ACHN (cell line): ENCODE measurements at places on chromosomes 1 and 21.

- DNase-seq, result no peak
Measured at GRCh38 chr1:234730475-234730769, 120.4 kb upstream of the IRF2BP2 start.

GRCh38 chr1:99710994-99711393, 55.4 kb downstream of the FRRS1 start:
- no peak for DNase-seq

DNA sequence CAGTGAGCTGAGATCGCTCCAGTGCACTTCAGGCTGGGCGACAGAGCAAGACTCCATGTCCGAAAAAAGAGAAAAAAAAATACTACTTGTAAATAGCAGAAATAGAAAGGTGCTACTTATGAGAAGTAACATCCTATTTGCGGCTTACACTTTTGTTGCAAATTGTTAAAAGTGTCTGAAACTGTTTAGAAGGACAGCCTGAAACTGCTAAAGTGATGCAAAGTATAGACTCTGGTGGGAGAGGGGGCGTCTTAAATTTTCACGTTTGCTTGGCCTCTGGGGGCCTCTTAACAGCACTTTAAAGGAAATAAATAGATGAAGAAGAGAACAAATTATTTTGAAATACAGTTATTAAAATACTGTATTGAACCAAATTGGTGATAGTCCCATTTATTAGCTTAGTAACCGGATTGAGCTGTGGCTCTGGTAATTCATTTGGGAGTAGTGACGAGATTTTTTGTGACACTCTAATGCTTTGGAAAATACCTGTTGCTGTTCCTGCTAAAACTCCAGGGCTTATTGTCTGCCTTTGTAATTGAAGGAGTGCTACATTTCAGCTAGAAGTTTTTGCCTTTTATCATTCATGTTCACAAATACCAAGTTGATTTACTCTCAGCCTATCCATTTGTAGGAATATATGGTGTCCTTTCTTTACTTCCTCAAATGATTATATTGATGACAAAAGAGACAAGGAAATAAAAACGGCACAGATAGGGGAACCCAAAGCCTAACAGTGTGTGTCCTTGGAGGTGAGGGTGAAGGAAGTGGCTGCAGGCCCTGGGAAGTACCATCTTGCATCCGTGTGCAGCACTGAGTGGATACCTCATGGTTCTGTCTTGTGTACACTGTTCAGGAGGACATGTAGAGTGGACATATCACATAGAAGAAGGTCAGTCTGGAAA, 6.2 kb downstream of the PKNOX1 start:
- DNase-seq, result no peak

GRCh38 chr1:221877311-221877710, 135.4 kb upstream of the DUSP10 start:
- no peak for DNase-seq

DNA sequence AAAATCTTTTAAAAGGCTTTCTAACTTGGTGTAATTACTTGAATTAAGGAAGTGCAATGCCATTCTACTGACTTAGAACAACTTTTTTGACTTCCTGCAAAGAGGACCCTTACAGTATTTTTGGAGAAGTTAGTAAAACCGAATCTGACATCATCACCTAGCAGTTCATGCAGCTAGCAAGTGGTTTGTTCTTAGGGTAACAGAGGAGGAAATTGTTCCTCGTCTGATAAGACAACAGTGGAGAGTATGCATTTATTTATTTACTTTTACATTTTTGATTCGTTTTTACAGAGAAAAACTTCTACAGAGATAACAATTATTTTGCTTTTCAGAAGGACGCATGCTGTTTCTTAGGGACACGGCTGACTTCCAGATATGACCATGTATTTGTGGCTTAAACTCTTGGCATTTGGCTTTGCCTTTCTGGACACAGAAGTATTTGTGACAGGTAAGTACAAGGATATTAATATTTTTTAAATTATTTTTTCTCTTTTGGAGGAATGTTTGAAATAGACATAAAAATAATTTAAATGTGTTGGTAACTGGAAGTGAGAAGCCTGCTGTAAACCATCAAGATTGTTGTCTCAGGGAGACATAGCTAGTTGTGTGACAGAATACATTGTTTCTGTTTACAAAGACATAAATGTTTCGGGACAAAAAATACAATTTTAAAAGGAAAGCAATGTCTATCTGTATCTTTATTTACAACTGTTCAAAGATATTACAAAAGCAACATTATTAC, at the start of gene PTPRC:
Gene PTPRC, plus strand, starts transcription at position 147 of the 742 bp plus-strand sequence. Its CDS starts 229 bp downstream, at position 376.
- DNase-seq, result no peak

GRCh38 chr1:246579818-246580217, 13.6 kb downstream of the CNST start:
- DNase-seq, result no peak

DNA sequence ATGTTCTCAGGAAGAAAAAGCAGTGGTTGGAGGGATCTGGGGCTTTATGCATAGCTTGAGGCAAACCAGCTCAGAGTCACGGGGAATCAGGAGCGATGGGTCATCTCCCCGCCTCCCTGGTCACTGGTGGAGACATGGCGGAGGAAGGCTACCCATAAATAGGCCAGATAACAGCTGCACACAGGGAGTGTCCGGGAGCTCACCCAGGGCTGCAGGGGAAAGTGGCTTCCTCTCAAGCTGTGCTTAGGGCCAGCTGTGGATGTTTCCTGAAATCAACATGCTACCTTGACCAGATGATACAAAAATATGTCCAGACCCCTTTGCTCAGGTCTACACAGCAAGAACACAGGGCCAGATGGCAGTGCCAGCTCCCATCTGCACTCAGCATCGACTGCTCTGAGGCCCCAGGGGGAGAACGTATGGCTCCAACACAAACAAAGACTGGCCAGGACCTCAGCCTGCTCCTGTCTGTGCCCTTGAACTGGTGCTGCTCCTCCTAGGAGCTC, 27.1 kb upstream of the RERE start:
- DNase-seq, result no peak

- no peak for DNase-seq
Measured at GRCh38 chr1:170096806-170097340, 22.4 kb upstream of the KIFAP3 start.

DNA sequence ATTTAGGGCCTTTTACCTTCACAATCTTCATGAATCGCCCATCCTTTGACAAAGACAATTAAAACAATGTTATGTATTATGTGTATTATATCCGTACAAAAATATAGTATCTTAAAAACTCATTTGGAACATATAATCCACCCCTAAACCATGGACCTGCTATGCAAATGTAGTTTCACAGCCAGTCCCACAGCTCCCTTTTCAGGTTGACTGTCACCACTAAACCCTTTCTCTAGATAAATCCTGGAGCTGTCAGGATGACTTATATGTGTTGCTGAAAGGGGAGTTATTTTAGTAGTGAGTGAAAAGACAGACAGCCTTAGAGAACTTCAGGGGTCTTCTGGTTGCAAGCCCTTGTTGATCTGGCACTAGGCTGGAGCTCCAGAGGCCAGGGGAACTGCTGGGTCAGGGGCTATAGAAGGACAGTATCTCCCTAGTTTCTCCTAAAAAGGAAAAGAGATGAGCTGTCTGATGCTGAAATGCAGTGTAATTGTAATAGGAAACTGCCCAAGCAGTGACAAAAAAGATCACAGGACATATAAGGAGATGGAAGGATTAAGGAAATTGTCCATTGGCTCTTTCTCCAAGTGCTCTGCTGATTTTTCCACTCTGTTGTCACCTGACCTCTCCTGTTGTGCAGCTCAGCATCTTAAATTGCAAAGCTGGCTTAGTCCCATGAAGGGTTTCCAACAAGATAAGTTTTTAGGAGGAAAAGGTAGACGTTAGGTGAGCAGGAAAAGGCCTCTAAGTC, 127.7 kb downstream of the S1PR1 start:
- no peak for DNase-seq

DNA sequence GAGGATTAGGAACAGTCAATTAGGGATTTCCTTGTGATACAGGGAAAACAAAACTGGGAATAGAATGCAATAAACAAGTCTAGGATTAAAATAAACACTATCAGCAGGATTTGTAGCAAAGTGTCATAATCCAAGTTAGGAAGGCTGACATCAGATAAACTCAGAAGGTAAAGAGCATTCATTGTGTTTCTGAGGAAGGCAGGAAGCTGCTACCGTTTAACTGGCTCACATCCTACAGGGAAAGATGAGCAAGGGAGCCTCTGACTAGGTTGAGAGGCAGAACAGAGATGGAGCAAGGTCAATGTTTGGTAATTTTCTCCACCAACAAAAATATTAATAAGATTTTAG, 124.7 kb downstream of the POU2F1 start:
- no peak for DNase-seq

GRCh38 chr1:5385096-5385799, 607.0 kb downstream of the NPHP4 start:
- no peak for DNase-seq
